Activated CD8-positive, alpha-beta T cell treated with anti-CD3 and anti-CD28 coated beads for 36 hours (primary cell): ENCODE measurements at places on chromosomes 13 and 19. TPM values are rescaled to one million over a fixed set of nuclear protein-coding genes. Genes with fewer than 3 reads are reported as not detected.

GRCh38 chr19:3708207-3708931 is at the start of gene TJP3:
Gene TJP3 (plus strand): TSS chr19:3708384. CDS start chr19:3728433, 20,049 bp downstream.
- DNase-seq: no peak

FSD1 gene
- total RNA-seq: 22.0 TPM

ZGLP1 gene
- total RNA-seq: 3.2 TPM

DNA sequence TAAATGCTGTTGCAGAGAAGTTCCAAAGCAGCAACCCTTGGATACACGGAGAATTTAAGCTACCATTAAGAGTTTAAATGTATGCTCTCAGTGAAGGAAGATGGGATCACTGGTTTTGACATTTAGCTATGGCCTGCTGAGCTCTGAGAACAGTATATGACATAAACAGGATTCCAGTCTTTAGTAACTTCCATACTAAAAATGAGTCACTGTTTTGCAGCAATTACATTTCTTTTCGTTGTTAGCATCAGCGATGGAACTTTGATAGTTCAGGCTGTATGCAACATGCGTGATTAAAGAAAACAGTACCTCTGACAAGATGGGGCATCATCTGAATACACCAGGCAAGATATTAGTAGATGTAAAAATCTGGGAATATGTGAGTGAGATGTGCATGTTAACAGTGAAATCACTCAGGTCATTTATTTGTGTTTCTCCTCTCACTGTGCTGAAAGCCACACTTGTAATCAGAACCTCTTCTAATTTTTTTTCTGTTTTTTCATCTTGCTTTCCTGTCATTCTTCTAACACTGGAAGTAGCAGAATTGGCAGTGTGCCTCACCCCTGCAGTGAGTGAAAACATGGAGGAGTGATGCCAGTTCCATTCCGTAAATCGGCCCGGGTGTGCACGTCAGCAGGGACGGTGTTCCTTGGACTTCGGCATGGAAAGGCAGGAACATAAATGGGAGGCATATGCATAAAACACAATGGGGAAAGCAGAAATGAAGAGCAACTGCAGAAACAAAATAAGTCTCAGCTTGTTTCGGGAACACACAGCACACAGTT is 361.5 kb downstream of the OXGR1 start:
- no peak for DNase-seq

DNA sequence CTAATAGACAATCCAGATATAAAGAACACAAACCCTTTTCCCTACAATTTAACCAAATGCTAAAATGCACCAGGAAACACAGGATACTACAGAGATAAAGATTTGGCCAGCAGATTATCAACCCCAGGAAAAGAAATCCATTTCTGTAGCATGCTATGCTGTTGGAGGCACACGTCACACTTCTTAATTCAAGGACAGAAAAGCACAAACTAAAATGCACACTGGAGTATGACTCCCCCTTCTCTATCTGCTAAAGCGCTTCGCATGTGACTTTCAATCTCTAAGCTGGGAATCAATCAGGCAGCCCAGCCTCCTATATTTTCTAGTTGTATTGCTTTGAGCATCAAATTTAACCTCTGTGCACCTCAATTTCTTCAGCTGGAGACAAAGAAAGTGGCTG is 22.2 kb downstream of the ABCC4 start:
- no peak for DNase-seq

SELENOV gene
- total RNA-seq: not detected

TLE2 gene
- 3.0 TPM for total RNA-seq

GRCh38 chr13:20369886-20370361 is 137.8 kb upstream of the GJB6 start:
- DNase-seq: no peak

RDH8 gene
- not detected for total RNA-seq

- no peak for DNase-seq
Measured at GRCh38 chr13:22801402-22802003, 379.3 kb upstream of the SGCG start.

SCN1B gene
- 0.90 TPM for total RNA-seq

ZNF558 gene
- 31.3 TPM for total RNA-seq

GRCh38 chr19:56813531-56813930 is 27.0 kb downstream of the PEG3 start:
- DNase-seq: no peak

GRCh38 chr19:806815-807421 is 9.7 kb downstream of the PTBP1 start:
- no peak for DNase-seq

DNA sequence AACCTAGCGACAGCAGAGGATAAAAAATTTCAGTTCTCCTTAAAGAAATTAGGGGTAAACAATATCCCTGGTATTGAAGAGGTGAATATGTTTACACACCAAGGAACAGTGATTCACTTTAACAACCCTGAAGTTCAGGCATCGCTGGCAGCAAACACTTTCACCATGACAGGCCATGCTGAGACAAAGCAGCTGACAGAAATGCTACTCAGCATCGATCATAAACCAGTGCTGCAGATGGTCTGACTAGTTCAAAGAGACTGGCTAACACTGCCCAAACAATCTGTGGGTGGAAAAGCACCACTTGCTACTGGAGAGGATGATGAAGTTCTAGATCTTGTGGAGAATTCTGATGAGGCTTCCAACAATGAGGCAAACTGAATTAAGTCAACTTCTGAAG is 19.9 kb upstream of the ACOD1 start:
- no peak for DNase-seq
